CD14-positive monocyte (primary cell): ENCODE measurements at places on chromosomes 2 and 18. TPM values are rescaled to one million over a fixed set of nuclear protein-coding genes. Genes with fewer than 3 reads are reported as not detected.

DNA sequence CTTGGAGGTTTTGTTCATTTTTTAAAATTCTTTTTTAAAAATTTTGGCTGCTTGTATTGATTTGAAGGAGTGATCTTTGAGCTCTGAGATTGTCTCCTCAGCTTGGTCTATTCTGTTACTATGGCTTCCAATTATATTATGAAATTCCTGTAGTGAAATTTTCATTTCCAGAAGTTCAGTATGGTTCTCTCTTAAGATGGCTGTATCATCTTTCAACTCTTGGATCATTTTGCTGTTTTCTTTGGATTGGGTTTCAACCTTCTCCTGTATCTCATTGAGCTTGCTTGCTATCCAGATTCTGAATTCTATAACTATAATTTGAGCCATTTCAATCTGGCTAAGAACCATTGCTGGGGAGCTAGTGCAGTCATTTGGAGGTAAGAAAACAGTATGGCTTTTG, 270.8 kb upstream of the NT5C1B start:
- no peaks in the 10 kb centered on the region for H3K4me1 ChIP-seq
- DNase-seq = no peak
- no peaks in the 10 kb centered on the region for H3K27me3 ChIP-seq
- no peaks in the 10 kb centered on the region for H3K36me3 ChIP-seq
- H3K4me3 ChIP-seq = no peak overlapping the region
- no peak overlapping the region for H3K27ac ChIP-seq

LIMS3 gene
- 6.0 TPM for polyA plus RNA-seq

- H3K4me1 ChIP-seq = peaks cover 90% of the 10 kb centered on the region
- H3K27ac ChIP-seq = peak overlapping the region; percentile 97
- H3K36me3 ChIP-seq = no peaks in the 10 kb centered on the region
- DNase-seq = peak; percentile 96
- peak overlapping the region; percentile 39 for H3K4me3 ChIP-seq
These were observed 2.7 kb upstream of the RNPEPL1 start for GRCh38 chr2:240565333-240566202.

SLC5A7 gene
- not detected in 2 replicates for polyA plus RNA-seq

CABYR gene
- polyA plus RNA-seq = not detected

IL1R1 gene
- polyA plus RNA-seq = 0.98 and 2.6 TPM in 2 replicates

M1AP gene
- 2.0 and 4.6 TPM in 2 replicates for polyA plus RNA-seq

DNA sequence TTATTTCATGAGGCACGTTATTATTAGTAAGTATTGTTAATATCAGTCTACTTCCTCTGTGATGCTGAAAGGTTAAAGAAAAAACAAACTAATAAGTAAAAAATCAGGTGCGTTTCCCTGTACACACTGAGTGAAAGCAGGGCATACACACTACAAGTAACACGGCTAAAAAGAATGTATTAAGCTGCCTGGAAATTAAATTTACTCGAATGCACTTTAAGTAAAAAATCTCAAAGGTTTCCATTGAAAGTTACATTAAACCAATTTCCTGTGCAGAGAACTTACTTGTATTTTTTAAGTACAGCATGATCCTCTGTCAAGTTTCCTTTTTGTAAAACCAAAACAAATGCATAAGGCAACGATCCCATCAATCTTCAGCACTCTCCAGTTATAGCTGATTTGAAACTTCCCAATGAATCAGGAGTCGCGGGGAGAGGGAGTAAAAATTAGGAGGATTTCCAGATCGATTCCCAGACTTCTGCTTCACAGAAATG, 633 bp downstream of the BCL2 start:
- peak overlapping the region; percentile 54 for H3K27ac ChIP-seq
- H3K27me3 ChIP-seq = no peaks in the 10 kb centered on the region
- no peak for DNase-seq
- H3K36me3 ChIP-seq = no peaks in the 10 kb centered on the region
- peak overlapping the region; percentile 89 for H3K4me3 ChIP-seq
- H3K4me1 ChIP-seq = peaks cover 60% of the 10 kb centered on the region

CTDP1 gene
- 9.1 TPM for polyA plus RNA-seq

ABHD1 gene
- polyA plus RNA-seq = 0.08 TPM

GAL3ST2 gene
- not detected for polyA plus RNA-seq
